Right ventricle myocardium inferior (tissue), 1 donor: ENCODE measurements at places on chromosomes 11 and 22. TPM values are rescaled to one million over a fixed set of nuclear protein-coding genes. Genes with fewer than 3 reads are reported as not detected.
A peak's percentile ranks its signal among the peaks of the same experiment; 100 is the strongest.

The BTBD18 gene
- total RNA-seq = not detected

The C11orf52 gene
- 1.9 TPM for total RNA-seq

- no peak for DNase-seq
Measured at GRCh38 chr22:35555483-35555890, 14.9 kb downstream of the RASD2 start.

The VPREB3 gene
- 0.43 TPM for total RNA-seq

The ACR gene
- 0.27 TPM for total RNA-seq

- no peak for DNase-seq
Measured at GRCh38 chr11:100861212-100861611, 174.1 kb downstream of the ARHGAP42 start.

- no peak for DNase-seq
Measured at GRCh38 chr11:87966694-87967093, 208.5 kb downstream of the RAB38 start.

The OR51E2 gene
- 0.30 TPM for total RNA-seq

The OR5P2 gene
- total RNA-seq = not detected

GRCh38 chr11:7014118-7014517 is 6.0 kb downstream of the ZNF214 start:
- DNase-seq = no peak

DNA sequence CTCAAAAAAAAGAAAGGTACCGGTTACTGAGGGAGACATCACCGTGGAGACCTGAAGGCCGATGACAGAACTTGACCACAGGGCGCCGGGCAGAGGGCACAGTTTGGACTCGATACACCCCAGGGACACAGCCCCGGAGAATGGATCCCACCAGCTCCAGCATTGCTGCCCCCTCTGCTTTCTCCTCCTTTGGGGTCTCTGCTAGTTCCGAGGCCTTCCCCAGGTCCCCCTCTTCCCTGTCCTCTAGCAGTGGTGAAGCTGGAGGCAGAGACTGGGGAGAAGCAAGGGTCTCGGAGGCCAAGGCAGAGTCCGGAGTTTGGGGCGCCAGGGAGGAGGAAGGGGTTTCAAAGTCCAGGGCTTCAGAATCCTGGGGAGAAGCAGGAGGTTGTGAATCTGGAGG is 4.8 kb upstream of the EEF1G start:
- no peak for DNase-seq

The UPK3A gene
- 0.54 TPM for total RNA-seq

- DNase-seq = peak; percentile 72
Measured at GRCh38 chr22:46971099-46971763, 208.8 kb downstream of the TBC1D22A start.

GRCh38 chr22:29940526-29940925 is 57.6 kb downstream of the MTMR3 start:
- no peak for DNase-seq

The IFITM10 gene
- 0.92 TPM for total RNA-seq

The SYNGR1 gene
- 40.5 TPM for total RNA-seq

DNA sequence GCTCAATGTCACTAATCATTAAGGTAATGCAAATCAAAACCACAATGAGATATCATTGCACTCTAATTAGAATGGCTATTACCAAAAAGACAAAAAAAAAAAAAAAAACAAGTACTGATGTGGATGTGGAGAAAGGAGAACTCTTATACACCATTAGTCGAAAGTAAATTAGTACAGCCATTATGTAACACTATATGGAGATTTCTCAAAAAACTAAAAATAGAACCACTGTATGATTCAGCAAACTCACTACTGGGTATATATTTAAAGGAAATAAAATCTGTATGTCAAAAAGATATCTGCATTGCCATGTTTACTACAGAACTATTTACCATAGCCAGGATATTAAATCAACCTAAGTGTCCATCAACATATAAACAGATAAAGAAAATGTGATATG is 265.4 kb upstream of the ARHGAP20 start:
- DNase-seq = no peak

DNA sequence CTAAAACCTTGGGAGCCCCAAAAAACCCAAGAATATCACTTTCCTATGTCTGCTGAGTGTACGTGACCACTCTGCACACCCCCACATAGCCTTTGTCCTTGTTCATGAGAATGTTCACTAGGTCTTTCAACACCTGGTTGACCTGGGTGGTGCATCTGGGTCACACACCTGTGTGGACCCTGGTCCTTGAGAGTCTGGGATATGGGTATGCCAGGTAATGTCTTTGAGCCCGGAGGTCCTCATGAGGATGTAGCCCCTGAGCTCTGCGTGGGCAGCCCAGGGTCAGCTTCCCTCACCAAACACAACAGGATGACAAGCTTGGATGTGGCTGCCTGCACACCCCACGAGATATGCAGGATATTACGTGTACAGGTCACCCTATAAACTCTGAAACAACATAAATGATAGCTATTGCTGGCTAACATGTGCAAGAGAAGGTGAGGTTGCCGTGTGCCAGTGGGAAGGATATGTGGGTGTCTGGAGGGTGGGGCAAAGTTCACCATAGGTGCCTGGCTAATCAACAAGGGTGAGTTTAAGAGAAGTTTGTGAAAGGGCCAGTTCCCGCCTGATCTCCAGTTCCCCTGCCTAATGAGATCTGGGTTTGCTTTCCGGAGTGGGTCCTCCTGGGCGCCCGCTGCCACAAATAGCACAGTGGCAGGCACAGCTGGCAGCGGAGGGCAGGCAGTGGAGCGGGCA is 1.4 kb upstream of the PPARA start:
- no peak for DNase-seq

- peak; percentile 79 for DNase-seq
Measured at GRCh38 chr22:43305806-43306205, 37.4 kb downstream of the SCUBE1 start.

The TM7SF2 gene
- total RNA-seq = 53.1 TPM

GRCh38 chr11:61342207-61342803 is 9.3 kb downstream of the TKFC start:
- DNase-seq = no peak

- no peak for DNase-seq
Measured at GRCh38 chr11:69950621-69951020, 127.5 kb upstream of the ANO1 start.

DNA sequence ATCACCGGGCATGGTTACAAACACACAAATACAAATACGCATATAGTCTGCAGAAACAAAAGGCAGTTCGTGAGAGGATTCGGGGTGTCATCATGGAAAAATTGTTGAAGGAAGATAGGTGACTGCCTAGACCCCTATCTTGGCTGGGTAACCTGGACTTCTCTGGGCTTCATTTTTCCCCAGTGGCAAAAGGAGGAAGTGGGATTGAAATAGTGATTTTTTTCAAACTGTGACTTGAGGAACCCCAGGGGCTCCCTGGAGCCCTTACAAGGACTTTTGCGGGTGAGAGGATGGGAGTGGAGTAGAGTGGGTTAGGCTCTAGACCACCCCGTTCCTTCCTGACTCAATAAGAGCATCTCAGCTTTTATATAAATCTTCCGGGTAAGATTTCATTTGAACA is 1.0 kb upstream of the ELF5 start:
- DNase-seq = no peak

- DNase-seq = no peak
Measured at GRCh38 chr11:8196749-8197148, 27.9 kb upstream of the RIC3 start.
